ENCODE measurements at places on chromosomes 3 and 15.

DNA sequence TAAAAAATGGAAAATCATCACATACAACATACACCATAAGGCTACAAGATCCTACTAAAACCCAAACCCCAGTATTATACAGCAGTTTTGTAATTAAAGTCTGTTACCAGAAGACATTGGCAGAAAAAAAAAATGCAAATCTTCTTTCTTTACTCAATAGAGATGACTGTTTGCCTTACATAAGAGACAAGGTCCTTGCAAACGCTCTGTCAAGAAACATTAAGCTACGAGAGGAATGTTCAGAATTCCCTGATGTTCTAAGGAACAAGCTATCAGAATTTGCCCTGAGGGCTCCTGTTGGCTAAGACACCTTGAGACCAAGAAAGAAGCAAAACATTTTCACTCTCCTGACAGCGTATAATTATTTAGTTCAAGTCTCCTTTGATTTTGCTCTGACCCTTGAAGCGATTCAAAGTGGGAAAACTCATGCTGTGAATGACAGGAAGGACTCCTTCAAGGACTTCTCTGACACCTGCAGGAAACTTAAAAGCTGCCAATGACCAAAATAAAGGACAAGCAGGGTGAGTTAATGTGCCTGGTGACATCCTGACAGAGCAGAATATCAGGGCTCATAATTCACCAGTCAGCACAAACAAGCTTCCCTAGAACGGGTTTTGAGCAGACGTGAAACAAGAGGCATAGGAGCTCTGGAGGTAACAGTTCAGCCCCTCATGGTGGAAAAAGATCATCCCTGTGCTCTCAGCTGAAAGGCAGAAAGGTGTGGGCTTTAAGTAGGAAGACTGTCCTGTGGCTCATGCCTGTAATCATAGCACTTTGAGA, 2.5 kb downstream of the SCAMP2 start:
- no peak for DNase-seq

- peak; percentile 13 for DNase-seq
Observed at GRCh38 chr15:48221885-48222284, 15.8 kb downstream of the SLC12A1 start.

GRCh38 chr15:75695634-75696310, 16.9 kb downstream of the CSPG4 start:
- no peak for DNase-seq

DNA sequence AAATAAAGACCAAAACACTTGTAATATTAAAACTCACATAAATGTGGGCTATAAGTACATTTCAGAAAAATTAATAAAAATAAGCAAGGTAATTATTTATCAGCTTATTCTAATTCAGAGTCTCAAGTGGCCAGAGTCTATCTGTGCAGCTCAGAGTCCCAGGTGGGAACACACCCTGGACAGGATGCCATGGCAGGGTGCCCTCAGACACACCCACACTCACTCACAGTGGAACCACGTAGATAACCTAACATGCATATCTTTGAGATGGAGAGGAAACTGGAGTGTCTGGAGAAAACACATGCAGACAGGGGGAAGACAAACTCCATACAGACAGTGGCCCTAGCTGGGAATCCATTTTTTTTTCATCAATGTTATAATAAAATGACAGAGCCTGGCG, 37.2 kb downstream of the FSIP1 start:
- DNase-seq, result no peak

- no peak for DNase-seq
Observed at GRCh38 chr15:77738038-77738370, 105.3 kb upstream of the LINGO1 start.

DNA sequence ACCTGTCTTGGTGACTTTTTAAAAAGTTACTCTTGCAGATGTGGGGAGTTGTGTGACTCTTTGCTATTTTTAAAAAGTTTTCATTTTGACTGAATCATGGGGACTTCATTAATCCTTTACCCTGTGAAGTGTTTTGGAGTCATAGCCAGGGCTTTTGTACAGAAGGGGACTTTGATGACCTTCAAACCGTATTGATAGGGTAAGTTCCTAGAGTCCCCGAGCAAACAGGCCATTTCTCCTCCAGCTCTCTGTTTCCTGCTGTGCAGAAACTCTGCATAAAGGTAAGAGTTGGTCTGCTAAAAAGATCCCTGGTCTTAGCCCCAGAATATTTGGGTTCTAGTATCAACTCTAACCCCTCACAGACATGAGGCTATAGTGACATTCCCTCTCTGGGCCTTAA, 170.8 kb upstream of the BCL6 start:
- DNase-seq, result no peak

GRCh38 chr3:108153451-108153981, 62.7 kb upstream of the CD47 start:
- DNase-seq, result peak; percentile 35
